MCF 10A (cell line): ENCODE measurements at places on chromosomes 4 and X. TPM values are rescaled to one million over a fixed set of nuclear protein-coding genes. Genes with fewer than 3 reads are reported as not detected.
A peak's percentile ranks its signal among the peaks of the same experiment; 100 is the strongest.

DNA sequence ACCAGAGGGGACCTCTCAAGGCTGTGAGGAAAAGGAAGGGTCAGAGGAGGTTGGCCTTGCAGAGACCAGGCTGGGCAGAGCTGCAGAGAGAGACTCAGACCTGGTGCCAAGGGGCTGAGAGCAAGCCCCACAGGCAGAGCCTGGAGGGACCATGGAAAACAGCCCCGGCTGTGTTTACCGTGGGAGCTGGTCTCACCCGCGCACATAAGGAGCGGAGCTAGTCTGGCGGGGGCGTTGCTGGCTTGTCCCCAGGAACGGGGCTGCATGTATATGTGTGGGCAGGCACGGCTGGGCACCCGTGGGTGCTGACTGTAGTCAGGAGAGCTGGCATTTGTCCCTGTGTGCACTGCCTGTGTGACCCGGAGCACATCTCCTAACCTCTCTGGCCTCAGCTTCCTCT lies 45.7 kb downstream of the C4orf50 start:
- DNase-seq, result no peak

GRCh38 chrX:19194285-19195242 lies 72.3 kb upstream of the ADGRG2 start:
- peak; percentile 4 for DNase-seq

DNA sequence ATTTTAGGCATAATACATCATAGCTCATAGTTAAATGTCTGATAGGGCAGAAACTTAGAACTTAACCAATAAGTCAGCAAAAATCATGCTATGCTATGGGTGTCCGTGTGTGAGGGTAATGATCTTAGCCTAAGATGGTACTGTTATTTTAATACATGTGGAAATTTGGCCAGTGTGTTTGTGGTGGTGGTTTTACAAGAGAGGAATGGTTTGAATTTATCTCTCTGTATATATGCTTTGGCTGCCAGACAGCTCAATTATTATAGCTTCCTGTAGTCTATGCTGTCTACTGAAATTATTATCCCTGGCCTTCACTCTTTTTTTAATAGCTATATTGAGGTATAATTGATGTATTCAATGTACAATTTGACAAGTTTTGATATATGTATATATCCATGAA lies 21.3 kb downstream of the ZNF330 start:
- DNase-seq, result no peak

- DNase-seq, result no peak
These were observed 86.9 kb downstream of the RELL1 start for GRCh38 chr4:37599092-37599790.

DNA sequence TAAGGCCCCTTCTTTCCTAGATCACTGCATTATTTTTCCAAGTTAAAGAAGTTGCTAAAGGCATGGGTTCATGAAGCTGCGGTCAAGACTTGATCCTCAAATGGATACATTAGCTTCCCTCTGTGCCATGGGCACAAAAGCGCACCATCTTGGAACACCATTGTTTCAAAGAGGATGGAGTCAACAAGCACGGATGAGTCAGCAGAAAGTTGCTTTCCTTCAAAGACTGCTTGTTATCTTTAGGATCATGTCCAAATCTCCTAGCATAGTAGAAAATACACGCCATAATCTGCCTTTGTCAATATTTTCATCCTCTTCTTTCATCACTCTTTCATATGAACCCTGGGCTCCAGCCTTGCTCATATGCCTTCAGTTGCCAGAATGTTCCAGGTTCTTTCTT lies 226.8 kb upstream of the GATB start:
- no peak for DNase-seq

Gene ADRA2C
- total RNA-seq, result 0.28 and 0.32 TPM in 2 replicates

Gene PAGE2
- total RNA-seq, result not detected in 2 replicates

Gene MID1
- 9.7 and 10.0 TPM in 2 replicates for total RNA-seq
